ENCODE measurements at places on chromosomes 12 and 14.

DNA sequence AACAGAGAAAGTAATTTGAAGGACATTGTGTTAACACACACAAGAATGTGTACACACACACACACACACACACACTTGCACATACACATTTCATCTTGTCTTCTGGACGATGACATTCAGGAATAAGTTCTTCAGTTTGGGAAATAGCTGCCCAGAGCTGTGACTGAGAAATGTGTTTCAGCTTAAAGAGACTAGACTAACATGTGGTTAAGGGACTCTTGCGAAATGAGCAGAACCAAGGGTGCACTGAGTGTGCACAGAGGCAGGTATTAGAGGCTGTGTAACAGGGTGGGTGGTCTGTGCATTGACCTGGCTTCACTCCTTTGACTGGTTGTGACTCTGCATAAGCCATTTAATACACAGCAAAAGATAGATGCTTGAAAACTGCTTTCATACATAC lies 29.4 kb upstream of the KCNA5 start:
- no peak for DNase-seq

- DNase-seq = peak; percentile 42
Observed at GRCh38 chr14:21825149-21825743, 151.6 kb upstream of the OR4E1 start.

- DNase-seq = no peak
Observed at GRCh38 chr14:65173973-65174693, 71.8 kb upstream of the MAX start.

GRCh38 chr12:52946334-52946733 lies 2.6 kb upstream of the KRT18 start:
- no peak for DNase-seq

DNA sequence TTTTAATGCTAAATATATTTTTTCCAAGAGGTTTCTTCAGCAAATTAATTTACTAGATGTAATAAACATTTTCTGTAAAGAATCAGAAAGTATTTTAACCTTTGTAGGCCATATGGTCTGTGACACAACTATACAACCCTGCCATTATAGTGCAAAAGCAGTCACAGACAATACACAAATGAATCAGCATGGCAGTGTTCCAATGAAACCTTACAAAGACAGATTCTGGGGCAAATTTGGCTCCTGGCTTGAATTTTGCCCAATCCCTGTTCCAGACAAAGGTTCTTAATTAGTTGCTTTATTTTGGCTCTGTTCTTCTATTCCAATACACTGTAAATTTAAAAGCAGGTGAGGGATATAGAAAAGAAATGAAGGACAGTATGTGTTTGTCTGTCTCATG lies 352.5 kb downstream of the C12orf50 start:
- DNase-seq = no peak

DNA sequence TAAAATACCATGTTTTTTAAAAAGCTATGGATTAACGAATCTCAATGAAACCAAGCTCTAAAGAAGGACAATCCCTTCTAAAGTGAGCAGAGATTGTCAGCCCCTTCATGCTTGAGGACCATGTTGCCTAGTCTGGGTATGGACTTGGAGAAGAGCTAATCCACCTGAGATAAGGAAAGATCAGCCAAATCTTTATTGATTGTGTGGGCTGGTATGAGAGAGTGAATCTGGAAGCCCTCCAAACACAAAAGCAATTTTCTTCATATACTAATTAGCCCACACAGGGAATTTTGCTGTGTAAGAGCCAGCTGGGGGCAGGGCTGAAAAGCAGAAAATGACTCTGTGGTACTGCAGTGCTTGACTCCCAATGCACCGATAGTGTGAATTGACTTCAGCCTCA lies 47.4 kb upstream of the DICER1 start:
- no peak for DNase-seq

DNA sequence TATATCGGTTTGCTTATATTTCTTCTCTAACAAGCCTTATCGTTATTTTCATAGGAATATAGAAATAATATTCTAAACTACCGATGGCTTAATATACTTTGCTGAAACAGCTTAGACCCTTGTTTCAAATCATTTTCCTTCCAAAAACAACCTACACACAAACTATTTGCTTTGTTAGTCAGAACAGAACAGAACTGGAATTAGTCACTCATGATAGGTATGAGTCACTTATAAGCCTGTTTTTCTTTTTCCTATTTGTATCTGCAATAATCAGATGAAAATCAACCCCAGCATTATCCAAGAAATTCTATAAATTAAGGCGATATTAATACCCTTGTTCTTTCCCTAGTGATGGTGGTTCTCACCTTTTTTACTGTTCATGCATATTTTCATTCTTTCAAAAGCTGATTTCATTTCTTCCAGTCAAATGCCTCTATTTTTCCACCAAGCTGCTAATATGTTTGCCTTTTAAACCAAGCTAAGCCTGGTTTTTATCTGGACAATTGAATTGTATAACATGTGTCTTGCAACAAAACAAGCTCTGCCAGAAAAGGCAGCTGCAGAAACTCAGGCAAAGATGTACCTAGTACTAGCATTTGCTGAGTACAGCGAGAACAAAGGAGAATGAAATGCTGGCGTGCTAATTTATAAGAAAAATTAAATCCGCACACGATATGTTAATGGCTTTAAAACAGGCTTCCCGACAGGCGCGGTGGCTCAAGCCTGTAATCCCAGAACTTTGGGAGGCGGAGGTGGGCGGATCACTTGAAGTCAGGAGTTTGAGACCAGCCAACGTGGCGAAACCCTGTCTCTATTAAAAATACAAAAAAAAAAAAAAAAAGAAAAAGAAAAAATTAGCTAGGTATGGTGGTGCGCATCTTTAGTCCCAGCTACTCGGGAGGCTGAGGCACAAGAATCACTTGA lies 1418.2 kb downstream of the AACS start:
- DNase-seq = no peak

GRCh38 chr12:125069616-125070015 lies 4.4 kb downstream of the AACS start:
- DNase-seq = no peak

GRCh38 chr14:81245771-81246170 lies 25.0 kb upstream of the GTF2A1 start:
- DNase-seq = no peak

GRCh38 chr12:130807309-130807708 lies 31.7 kb downstream of the STX2 start:
- DNase-seq = no peak

DNA sequence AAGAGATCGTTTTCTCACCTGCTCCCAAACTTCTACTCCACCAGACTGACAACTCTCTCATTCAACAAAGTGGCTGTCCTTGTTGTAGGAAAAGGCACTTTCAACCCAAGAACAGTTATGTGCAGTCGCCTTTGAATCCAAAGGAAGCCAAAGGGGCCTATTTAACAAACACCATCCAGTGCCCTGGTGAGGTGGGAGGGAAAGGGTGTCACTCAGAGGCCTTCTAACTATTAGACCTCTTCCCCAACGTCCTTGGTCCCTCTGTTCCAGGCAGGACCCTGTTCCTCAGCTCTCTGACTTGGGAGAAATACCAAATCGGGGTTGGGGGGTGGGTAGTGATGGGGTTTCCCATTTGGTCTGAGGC lies 3.2 kb downstream of the SIX4 start:
- DNase-seq = no peak

DNA sequence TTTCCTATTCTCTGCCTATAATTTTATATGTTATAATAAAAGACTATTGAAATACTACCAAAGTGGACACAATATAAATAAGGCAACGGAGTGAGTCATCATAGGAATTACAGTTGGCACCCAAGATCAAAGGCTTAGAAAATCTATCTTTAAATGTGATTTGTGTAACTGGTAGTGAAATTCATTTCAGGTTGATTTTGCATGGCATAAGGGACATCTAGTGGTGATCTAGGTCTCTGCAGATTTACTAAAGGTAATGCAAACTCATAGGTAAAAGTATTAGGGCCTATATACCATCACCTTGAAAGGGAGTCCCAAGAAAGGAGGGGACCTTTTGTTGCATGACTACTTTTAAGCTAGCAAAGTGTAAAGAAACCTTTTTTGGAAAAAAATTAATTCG lies 527.2 kb downstream of the NRXN3 start:
- no peak for DNase-seq

DNA sequence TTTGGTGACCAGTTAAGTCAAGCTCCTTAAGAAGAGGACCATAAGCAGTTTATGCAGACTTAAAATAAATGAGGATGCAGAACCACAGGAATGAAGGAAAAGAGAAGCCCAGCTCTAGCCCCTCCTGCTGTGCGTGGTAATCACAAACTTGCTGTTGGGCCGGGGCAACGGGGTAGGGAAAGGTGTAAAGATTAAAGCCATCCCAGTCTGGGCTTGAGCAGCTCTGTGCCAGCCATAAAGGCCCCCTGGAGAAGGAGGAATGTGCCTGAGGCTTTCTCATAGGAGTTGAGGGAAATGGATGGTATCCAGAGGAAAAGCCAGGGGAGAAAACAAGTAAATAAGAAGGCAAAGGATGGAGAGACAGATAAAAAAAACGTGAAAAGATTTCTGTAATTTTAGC lies 25.1 kb downstream of the TEP1 start:
- DNase-seq = no peak

DNA sequence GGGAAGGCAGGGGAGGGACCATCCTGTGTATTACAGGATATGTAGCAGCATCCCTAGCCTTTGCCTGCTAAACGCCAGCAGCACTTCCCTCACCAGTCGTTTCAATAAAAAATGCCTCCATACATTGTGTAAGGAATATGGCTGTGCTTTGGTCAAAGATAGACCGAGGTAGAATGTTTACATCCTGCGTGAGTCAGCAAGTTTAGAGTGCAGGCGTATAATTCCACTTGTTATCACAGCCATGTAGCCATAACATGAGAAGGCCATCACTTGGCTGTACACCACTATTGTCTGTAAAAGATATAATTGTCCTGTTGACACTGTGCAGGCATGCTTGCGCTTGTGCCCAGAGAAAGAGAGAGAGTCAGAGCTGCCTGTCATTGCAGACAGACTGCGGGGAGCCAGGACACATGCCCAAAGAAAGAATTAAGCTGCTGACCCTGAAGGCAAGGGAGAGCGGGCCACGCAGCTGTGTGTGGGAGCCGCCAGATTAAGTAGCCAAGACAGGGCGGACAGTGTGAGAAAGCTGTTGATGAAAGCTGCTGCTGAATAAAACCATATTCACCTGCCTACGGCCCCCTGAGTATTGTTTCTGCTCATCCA lies 68.4 kb downstream of the CRACR2A start:
- DNase-seq = no peak

DNA sequence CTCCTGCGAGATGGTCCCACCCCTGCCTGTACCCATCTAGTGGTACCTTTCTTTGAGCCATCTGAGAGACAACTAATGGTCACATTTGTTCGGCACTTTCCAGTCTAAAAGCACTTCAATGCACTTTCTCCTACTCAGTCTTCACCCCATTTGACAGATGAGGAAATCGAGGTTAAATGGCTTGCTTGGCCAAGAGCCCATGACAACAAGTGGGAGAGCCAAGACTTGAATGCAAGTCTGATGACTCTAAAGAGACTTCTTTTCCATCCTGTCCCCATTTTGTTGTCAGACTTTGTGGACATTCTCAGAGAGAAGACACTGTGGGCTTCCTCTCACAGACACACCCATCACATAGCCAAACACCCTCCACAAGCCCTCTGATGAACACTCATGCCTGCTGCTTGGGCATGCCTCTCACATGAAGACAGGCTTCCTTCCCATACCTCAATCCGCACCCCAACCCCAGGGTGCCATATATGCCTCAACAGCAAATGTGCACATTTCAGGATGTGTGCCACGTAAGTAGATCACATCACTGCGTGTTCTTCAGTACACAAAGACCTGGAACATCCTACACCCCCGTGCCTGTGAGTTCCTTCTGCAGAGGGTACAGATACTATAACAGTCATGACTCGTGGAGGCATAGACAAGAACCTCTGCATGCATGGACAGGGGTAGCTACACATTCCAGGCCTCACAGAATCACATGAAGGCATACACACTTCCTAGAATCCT lies 805 bp downstream of the MYH7 start:
- no peak for DNase-seq

DNA sequence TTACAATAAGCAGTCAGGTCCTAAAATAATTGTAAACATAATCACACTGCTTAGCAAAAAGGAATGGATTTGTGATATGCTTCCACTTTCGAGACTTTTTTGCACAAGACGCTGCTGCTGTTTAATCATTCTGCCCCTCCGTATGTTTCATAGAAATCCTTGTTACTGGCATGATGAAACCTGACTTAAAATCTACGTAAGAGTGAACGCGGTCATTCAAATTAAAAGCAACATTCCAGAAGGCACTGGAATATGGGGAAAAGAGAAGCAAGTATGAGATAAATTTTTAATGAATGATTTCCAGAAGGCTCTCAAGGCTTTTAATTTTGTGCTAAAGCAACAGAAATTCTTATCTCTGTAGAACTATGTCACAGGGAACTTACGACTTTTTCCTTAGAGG lies 1.1 kb downstream of the CNIH1 start:
- no peak for DNase-seq

DNA sequence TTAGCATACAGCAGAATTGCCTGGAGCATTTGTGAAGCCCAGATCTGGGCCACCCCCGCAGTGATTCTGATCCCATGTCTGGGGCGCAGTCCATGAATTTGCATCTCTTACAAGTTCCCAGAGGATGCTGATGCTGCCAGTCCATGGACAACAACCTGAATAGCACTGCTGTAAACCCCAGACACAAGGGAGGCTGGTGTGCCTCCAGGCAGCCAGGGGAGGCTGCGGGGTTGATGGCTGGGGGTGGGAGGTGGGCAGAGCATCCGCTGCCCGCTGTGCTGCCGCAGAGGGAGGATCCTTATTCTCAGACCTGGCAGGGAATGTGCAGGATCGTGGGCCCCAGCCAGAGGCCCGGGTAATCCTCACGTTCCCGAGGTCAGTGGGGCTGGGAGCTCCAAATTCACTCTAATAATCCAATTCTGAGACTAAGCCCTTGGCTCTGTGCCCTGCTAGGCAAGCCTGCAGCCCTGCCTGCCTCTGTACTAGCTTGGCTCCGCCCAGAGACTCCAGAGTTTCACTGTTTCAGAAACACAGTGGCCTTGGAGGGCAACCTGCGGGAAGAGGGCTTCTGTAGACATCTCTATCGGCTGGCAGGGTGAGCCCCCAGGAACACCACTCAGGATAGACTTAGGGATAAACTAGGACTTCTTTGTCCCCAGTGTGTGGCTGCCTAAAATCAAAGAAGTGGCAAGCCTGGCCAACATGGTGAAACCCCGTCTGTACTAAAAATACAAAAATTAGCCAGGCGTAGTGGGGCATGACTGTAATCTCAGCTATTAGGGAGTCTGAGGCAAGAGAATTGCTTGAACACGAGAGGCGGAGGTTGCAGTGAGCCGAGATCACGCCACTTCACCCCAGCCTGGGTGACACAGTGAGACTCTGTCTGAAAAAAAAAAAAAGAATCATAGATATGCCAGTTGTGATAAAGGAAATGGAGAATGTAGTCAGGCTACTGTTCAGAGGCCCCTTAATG lies 17.8 kb upstream of the MLEC start:
- DNase-seq = no peak

GRCh38 chr12:12684375-12685106 lies 11.4 kb downstream of the GPR19 start:
- no peak for DNase-seq

GRCh38 chr14:29168149-29168548 lies 401.6 kb downstream of the FOXG1 start:
- no peak for DNase-seq

GRCh38 chr12:1846421-1847405 lies 26.3 kb downstream of the LRTM2 start:
- no peak for DNase-seq

Measured in stimulated activated CD4-positive, alpha-beta T cell treated with anti-CD3 and anti-CD28 coated beads, Interleukin-4, amount 100 ng/mL, for 4 hours (primary cell).